Ovary (tissue), 10 donors: ENCODE measurements at places on chromosomes 6 and 20. TPM values are rescaled to one million over a fixed set of nuclear protein-coding genes. Genes with fewer than 3 reads are reported as not detected.

The C20orf141 gene
- total RNA-seq: not detected

The CFAP206 gene
- 9.5 TPM for total RNA-seq

GRCh38 chr6:101066481-101066880, 185.4 kb upstream of the ASCC3 start:
- no peak for DNase-seq

The ZNF391 gene
- 8.9 TPM for total RNA-seq

DNA sequence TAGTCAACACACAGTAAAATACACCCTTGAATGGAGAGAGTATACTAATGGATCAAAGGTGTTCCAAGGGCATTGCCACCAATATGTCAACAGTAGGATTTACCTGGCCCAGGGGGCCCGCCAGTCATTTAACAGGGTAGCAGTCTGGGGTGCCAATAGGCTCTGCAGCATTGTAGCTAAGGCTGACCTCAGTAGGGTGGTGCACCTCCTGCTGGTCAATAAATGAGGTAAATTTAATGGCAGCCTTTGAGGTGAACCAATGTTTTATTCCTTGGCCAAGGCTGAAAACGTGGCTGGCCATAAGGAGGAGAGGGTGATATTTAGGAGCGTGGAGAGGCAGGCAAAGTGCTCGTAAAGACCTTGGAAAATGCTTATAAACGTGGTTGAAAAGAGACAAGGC, 147.2 kb downstream of the RPS12 start:
- DNase-seq: no peak

- DNase-seq: no peak
Observed at GRCh38 chr6:75213732-75214131, 7.9 kb upstream of the COL12A1 start.

DNA sequence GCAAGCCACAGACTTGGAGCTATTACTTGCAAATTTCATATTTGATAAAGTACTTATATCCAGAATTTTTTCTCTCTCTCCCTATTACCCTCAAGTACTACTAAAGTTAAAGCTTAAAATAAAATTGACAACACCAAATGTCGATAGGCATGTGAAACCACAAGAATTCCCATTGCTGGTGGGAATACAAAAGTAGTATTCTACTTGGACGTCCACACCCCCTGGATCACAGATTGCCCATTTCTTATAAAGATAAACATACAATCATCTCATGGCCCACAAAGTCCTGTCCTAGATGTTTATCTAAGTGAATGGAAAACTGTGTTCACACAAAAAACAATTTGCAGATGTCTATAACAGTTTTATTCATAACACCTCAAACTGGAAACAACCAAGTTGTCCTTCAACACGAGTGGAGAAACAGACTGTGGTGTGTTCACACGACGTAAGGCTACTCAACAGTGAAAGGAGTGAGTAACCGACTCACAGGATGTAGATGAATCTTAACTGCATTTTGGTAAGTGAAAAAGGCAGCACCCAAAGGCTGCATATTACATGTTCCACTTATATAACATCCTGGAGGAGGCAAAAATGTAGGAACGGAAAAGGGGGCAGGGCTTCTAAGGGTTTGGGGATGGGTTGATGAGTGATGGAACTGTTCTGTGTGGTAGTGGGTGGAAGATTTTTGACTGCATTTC, 297.4 kb downstream of the THBS2 start:
- no peak for DNase-seq

The CFB gene
- total RNA-seq: 69.0 TPM

The PGC gene
- total RNA-seq: 0.53 TPM

DNA sequence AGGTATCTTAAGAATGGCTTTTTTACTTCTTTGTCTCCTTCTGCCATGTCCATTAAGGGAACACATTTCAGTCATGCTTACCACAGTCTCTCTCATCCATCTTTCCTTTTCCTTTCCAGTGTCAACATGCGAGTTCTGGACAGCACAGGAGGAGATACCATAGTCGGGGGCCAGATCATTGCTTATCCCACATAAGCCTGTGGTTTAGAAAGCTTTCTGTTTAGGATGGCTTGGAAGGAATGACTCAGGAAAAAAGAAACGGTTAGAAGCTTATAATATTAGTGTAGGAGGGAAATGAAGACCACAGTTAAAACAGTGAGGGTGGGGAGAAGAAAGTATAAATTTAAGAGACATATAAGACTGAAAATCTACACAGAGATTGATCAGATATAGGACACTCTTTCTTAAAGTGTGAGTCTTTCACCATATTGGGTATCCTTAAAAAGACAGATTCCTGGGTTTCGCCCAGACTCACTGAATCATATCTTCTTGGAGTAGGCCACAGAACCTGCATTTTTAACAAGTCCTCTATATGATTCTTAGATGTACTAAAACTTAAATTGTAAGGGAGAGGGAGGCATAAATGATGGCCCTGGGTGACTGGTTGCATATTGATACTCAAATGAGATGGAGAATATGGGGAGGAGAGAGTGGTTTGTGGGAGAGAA, 36.1 kb downstream of the DSE start:
- DNase-seq: no peak

The OOEP gene
- not detected for total RNA-seq

The IFT52 gene
- total RNA-seq: 53.7 TPM

The RBM24 gene
- 1.8 TPM for total RNA-seq

The GPX5 gene
- total RNA-seq: not detected

DNA sequence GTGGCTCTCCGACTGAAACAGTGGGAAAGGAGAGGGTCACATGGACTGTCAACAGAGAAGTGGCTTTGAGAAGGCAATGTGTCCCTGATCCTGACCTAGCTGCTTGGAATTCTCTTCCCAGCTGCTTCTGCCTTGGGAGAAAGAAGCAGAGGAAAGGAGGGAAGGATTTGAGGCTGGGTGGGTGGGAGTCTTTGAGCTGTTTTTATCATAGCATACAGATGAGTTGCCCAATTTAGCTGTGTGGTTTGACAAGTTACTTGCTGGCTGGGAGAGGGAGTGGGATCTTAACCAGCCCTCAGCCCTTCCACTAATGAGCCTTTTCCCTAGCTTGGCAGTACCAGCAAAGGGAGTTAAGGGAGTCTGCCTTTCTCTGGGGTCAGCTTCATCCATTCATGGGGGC, 51.1 kb upstream of the MYL9 start:
- DNase-seq: no peak

- DNase-seq: no peak
Observed at GRCh38 chr20:24492698-24493097, 23.3 kb downstream of the SYNDIG1 start.

- DNase-seq: no peak
Observed at GRCh38 chr6:144283646-144284477, 1.3 kb upstream of the UTRN start.

- DNase-seq: no peak
Observed at GRCh38 chr6:113842165-113842564, 15.0 kb upstream of the MARCKS start.
